LHCN-M2 (cell line): ENCODE measurements at places on chromosomes 2 and 18. TPM values are rescaled to one million over a fixed set of nuclear protein-coding genes. Genes with fewer than 3 reads are reported as not detected.

DNA sequence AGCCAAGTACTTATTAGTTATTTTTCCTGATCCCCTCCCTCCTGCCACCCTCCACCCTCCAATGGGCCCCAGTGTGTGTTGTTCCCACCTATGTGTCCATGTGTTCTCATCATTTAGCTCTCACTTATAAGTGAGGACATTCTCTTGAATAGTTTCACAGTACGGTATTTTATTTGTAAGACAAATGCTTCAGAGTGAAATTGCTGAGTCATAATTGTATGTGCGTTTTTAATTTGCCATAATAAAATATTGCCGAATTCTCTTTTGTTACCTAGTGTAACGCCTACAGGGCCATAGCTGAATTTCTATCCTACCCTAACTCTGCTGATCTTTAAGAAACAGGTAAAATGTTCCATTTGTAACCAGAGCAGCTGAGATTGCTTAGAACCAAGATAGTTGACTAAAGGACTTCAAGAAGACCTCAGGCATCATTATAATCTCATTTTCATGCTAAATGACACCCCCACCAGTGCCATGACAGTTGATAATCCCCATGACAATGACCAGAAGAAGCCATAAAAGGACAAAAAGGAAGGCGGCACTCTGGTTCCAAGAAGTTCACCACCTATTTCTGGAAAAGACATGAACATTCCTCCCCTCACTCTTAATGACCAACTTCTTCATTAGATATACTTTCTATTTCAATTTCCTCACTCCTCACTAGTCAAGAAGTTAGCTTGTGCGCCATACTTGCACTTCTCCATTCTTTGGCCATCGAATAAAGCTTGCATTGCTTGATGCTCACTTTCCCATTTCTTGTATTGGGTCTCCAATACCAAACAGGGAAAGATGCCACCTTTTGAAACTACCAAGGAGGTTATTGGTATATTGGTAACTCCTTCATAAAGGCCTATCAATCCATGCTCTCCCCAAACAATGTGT, 18.4 kb downstream of the SCN9A start:
- no peak for DNase-seq

- DNase-seq, result no peak
Measured at GRCh38 chr2:166768393-166769123, 119.7 kb upstream of the XIRP2 start.

DNA sequence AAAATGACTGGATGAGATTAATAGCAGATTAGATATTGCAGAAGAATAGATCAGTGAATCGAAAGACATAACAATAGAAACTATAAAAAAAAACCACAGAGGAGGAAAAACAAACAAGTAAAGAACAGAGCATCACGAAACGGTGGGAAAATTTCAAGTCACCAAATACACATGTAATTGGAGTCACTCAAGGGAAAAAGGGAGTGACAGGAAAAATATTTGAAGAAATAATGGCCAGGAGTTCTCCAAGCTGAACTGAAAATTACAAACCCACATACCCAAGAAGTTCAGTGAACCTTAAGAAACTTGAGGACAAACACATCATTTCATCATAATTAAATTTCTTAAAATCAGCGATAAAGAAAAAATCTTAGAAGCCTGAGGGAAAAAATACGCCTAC, 11.0 kb upstream of the IL1R1 start:
- no peak for DNase-seq

GRCh38 chr2:205681401-205682238, 681 bp upstream of the NRP2 start:
- DNase-seq, result no peak

The MRPL44 gene
- total RNA-seq, result 36.2 and 38.3 TPM in 2 replicates

- peak; percentile 49 for DNase-seq
Measured at GRCh38 chr2:44169155-44169898, 652 bp downstream of the PPM1B start.

GRCh38 chr2:136059036-136059472, 58.9 kb downstream of the CXCR4 start:
- DNase-seq, result no peak

DNA sequence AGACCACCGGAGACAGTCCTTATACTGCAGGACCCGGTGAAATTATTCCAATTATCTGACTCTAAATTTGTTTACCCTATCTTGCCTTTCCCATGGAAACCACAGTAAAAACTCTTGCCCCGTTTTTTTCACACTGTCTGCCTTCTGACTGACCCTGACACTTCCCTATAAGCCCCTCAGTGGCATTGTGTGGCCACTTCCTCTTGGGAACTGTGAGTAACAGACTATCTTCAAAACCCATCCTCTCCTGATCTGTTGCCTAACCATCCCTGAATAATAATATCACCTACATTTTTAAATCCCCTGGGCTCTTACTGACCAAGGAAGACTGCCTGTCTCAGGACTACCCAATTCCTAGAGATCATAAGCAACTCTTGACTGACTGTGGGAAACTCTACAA, 42.6 kb upstream of the RNF152 start:
- no peak for DNase-seq

DNA sequence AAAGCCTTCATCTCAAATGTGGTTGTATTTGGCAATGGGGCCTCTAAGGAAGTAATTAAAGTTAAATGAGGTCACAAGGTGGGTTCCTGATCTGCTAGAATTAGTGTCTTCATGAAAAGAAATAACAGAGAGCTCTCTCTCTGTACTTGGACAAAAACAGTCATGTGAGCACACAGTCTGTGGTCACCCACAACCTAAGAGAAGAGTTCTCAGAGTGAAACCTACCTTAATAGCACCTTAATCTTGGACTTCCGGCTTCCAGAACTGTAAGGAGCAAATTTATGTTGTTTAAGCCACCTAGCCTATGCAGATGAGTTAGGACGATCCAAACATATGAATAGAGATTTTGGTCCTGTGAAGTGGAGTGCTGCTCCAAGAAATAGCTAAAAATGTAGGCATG, 758.9 kb downstream of the LRRTM4 start:
- DNase-seq, result no peak

GRCh38 chr2:215613280-215613679, 177.4 kb upstream of the FN1 start:
- no peak for DNase-seq

GRCh38 chr18:79117385-79117784, 48.2 kb downstream of the ATP9B start:
- no peak for DNase-seq
